Transverse colon (tissue), 4 donors: ENCODE measurements at places on chromosomes 4 and X. TPM values are rescaled to one million over a fixed set of nuclear protein-coding genes. Genes with fewer than 3 reads are reported as not detected.

GRCh38 chrX:29872831-29873230 is 342.5 kb upstream of the MAGEB2 start:
- no peaks in the 10 kb centered on the region for H3K4me1 ChIP-seq
- DNase-seq = no peak
- no peaks in the 10 kb centered on the region for H3K36me3 ChIP-seq
- H3K27ac ChIP-seq = no peak overlapping the region
- H3K4me3 ChIP-seq = no peak overlapping the region

- no peak overlapping the region for H3K27ac ChIP-seq
- H3K36me3 ChIP-seq = no peaks in the 10 kb centered on the region
- H3K4me1 ChIP-seq = no peaks in the 10 kb centered on the region
- H3K4me3 ChIP-seq = no peak overlapping the region
Observed at GRCh38 chr4:188076169-188076568, 33.2 kb downstream of the TRIML2 start.

DNA sequence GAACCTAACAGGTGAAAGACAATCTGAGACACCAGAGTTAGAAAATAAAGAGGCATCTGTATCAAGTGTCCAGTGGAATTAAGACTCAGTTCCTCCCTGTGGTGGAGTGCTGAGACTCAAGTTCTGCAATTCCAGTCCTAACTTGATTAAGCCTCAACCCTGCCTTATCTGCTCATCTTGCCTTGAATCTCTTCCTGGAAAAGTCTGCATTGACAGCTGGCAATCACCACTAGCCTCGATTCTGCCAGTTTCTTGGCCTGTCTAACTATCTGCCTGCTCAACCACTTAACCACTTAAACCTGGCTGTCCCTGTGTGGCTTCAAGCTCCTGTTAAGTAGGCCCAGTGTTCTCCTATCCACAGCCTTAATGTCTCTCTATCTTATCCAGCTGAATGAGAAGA is 22.4 kb upstream of the NEIL3 start:
- H3K4me3 ChIP-seq = no peak overlapping the region
- no peak for DNase-seq
- H3K27me3 ChIP-seq = no peaks in the 10 kb centered on the region
- no peak overlapping the region for H3K27ac ChIP-seq
- no peaks in the 10 kb centered on the region for H3K36me3 ChIP-seq

Gene SPATA4
- not detected for total RNA-seq

- H3K4me3 ChIP-seq = no peak overlapping the region
- DNase-seq = no peak
- H3K4me1 ChIP-seq = no peaks in the 10 kb centered on the region
- no peaks in the 10 kb centered on the region for H3K36me3 ChIP-seq
- no peak overlapping the region for H3K27ac ChIP-seq
Observed at GRCh38 chr4:137934046-137934445, 308.1 kb downstream of the SLC7A11 start.

Gene UCHL1
- total RNA-seq = 14.6 TPM

Gene PAK3
- 0.27 TPM for total RNA-seq
